ENCODE measurements at places on chromosomes 16 and 17. TPM values are rescaled to one million over a fixed set of nuclear protein-coding genes. Genes with fewer than 3 reads are reported as not detected.

Gene CIBAR2
- not detected for total RNA-seq

Gene LPCAT2
- total RNA-seq = 0.29 TPM

- DNase-seq = no peak
Observed at GRCh38 chr17:73039282-73039681, 53.2 kb downstream of the SLC39A11 start.

Gene ADAMTS18
- not detected for total RNA-seq

Gene CD300LB
- not detected for total RNA-seq

Gene NRN1L
- total RNA-seq = not detected

Gene PABPN1L
- total RNA-seq = not detected

GRCh38 chr17:29705386-29705785, 82.7 kb upstream of the CORO6 start:
- DNase-seq = no peak

DNA sequence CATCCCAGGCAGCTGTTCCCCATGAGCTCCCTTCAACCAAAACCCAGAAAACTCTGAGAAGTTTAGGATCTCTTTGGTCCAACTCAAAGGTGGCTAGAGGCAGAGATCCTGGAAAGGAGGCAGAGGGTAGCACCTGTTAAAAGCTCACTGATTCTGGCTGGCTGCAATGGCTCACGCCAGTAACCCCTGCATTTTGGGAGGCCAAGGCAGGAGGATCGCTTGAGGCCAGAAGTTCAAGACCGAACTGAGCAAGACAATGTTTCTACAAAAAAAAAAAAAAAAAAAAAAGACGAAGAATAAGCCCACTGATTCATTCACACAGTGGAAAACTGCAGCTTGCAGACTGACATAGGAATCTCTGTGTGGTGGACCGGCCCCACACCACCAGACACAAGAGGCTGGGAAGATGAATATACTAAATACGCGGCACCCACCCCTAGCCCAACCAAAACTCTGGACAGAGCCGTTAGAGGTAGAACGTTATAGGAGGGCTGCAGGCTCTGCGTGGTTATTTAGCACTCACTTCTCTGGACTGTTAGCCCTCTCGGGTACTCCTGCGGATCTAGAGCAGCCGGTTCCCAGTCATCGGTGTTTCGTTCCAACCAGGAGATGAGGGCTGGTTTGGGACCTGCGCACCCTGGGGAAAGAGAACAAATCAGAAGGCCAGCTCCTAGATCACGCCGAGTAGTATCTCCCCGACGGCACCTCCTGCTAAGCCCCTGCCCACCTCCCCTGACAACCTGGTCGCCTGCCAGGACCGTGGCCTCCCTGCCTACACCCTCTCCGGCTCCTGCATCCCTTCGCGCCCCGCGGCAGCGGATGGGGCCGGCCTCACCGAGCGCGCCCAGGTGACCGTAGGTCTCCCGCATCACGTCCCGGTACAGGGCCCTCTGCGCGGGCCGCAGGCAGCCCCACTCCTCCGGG, 925 bp downstream of the ZNF689 start:
- DNase-seq = peak; percentile 56

Gene RTN4RL1
- 0.80 TPM for total RNA-seq

DNA sequence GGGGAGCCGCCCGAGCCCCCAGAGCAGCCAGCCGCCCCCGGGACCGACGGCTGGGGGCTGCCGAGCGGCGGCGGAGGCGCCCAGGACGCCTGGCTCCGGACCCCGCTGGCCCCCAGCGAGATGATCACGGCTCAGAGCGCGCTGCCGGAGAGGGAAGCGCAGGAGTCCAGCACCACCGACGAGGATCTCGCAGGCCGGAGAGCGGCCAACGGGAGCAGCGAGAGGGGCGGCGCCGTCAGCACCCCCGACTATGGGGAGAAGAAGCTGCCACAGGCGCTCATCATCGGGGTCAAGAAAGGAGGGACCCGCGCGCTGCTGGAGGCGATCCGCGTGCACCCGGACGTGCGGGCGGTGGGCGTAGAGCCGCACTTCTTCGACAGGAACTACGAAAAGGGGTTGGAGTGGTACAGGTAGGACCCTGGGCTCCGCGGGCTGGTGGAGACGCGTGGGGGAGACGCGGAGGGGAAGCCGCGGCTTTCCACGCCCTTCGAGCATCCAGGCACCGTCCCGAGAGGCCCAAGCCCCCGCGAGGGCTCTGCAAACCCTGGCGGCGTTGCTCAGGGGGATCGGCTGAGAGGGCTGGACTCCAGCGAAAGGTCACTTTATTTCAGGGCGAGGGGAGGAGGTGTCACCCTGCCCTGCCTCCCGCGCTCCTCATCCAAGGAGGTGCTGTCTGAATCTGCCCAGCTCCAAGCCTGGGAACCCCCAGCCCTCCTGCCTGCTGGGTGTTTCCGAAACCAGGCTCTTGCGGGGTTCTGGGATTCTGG, 1.2 kb downstream of the HS3ST4 start:
- DNase-seq = no peak

DNA sequence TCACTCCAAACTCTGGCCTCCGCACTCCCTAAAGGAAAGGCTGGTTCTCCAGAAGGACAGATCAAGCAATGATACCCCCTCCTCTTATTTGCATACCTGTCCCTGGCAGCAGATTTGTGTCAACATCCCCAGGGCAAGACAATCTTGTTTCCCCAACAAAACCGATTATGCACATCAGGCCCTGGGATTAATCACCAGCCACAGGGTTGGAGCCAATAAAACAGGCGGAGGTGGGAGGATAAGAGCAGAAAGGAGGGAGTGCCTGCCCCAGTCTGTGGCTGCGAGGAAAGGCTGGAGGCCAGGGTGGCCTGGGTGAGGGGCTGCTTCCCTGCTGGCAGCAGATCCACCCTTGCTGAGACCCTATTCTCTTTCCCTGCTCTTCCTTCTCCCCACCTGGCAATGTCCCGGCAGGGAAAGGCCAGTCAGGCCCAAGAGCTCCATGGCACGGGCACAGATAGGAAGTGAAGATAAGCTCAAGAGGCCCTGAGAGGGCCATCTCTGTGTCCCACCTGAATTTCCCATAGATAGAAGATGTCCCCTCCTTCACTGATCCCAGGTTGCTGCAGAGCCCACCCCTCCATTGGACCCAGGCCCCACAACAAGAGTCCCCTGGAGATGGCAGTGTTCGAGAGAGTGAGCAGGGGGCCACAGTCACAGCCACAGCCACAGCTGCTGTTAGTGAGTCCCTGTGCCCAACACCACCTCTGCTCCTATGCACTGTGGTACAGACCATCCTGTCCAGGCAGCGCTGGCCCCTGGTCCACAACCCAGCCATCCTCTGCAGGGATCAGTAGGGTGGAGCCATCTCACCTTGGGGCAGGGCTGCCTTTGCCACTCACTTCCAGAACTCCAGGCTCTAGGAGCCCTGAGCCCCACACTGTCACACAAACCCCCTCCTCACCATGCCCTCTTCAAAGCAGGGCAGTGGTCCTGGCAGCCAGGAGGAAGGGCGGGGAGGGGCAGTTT, 137.5 kb downstream of the SDK2 start:
- DNase-seq = no peak

DNA sequence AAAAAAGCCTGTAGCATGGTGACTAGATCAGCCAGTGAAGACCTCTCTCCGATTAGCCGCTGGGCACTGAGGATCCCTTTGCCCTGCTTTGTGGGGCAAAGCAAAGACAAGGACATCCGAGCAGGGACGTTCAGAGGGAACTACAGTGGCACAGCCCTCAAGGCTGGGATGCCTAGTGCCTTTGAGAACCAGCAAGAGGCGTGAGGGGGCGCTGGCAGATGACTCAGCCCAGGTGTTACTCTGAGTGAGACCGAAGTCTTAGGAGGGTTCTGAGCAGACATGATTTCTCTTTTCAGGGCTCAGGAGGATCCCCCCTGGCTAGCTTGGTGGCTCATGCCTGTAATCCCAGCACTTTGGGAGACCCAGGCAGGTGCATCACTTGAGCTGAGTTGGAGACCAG, 178.6 kb downstream of the CPPED1 start:
- DNase-seq = peak; percentile 8

- no peak for DNase-seq
Observed at GRCh38 chr16:11020388-11020787, 76.0 kb downstream of the CLEC16A start.

DNA sequence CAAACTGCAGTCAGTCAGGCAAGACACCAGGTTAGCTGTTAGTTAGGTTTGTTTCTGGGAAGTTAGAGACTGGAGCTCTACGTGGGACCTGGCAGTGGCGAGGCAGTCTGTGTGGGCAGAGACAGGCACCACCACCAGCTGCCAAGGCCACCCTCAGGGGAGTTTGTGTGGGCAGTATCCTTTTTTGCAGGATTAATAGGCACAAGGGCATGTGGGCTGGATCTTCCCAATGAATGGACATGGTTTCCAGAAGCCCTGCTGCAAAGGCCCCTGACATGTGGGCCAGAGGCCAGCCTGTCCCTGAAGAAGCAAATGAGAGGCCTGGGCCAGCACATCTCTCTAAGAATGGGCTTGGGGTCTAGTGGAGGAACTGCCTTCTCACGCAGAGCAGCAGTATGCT, 19.2 kb upstream of the SREBF1 start:
- DNase-seq = no peak

- DNase-seq = peak; percentile 78
Observed at GRCh38 chr16:68079626-68080344, 5.4 kb upstream of the NFATC3 start.

DNA sequence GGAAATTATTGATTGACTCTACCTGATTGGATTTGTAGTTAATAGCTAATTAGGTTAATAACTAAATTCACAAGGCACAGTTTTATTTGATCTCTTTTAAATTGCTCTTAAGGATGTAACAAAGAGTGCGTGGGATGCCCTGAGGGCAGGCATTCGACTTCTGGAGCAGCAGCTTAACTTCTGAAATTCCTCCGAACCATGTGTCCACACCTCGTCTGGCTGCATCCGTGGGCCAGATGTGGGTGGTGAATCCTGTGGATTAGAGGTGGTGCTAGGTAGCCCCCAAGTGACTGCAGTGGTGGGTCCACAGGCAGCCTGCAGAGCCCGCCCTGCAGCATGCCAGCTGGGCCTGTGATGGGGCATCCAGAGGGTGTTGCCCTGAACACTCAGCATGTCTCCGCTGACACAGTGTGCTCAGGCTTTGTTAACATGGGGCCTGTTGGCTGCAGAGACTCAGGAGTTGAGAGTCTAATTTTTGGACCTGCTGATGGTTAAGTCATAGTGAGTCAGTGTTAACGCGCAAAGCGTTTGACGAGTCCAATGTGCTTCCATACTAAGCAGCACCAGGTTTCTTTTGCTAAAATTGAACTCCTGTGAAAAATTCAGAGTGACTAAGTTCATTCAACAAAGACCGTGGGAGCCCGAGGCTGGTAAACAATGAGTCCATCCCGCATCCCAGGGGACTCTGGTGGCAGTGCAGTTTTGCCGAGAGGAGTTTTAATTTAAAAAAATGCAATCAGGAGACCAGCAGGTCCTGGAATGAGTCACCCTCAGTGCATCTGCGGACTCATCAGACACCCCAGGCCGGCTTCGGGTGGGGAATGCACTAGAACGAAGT, 3.8 kb upstream of the NPB start:
- DNase-seq = no peak

Gene PTX4
- total RNA-seq = not detected

DNA sequence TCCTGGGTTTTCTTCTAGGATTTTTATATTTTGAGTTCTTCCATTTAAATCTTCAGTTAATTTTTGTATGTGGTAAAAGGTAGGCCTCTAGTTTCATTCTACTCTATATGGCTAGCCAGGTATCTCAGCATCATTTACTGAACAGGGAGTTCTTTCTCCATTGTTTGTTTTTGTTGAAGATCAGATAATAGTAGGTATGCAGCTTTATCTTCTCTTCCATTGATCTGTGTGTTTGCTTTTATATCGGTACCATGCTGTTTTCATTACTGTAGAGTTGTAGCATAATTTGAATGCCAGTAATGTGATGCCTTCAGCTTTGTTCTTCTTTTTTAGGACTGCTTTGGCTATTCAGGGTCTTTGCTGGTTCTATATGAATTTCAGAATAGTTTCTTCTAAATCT, 77.3 kb downstream of the USP22 start:
- DNase-seq = no peak

GRCh38 chr16:73845238-73846006, 451.2 kb upstream of the PSMD7 start:
- no peak for DNase-seq

Measured in activated naive CD8-positive, alpha-beta T cell treated with anti-CD3 and anti-CD28 coated beads for 36 hours (primary cell).